AG08395 (cell line): ENCODE measurements at places on chromosomes 12 and 14.

DNA sequence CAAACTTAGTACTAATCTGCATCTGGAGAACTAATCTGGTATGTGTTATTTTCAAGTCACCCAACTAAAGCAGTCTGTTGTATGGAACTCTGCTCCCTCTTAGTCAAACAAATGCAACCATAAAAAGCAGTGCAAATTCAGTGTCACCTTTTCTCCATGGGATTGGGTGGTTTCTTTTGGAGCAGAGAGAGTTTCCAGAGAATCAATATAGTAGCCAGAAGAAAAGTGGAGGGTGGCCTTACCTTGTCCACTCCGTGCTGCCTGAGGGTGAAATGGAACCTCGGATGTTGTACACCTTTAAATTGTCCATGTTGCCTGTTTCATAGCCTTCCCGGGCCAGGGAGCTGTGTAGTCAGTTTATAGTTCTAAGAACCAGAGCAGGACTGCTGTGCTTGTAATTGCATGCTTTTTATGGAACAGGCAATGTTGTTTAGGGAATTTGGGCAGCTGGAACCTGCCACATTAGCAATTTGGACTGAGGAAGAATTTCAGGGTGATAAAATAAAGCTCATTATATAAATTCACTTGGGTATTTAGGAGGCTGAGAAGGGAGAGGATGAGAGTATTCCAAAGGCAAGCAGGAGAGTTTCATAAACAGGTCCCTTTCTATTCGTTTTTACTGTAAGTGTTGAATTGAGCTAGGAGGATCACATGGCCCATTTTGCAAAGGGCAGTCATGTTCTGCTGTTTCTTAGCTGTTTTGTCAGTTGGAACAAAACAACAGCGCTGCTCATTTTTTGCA is 60.5 kb downstream of the CRADD start:
- DNase-seq: no peak

- no peak for DNase-seq
Measured at GRCh38 chr12:94817695-94818075, 167.3 kb upstream of the TMCC3 start.

DNA sequence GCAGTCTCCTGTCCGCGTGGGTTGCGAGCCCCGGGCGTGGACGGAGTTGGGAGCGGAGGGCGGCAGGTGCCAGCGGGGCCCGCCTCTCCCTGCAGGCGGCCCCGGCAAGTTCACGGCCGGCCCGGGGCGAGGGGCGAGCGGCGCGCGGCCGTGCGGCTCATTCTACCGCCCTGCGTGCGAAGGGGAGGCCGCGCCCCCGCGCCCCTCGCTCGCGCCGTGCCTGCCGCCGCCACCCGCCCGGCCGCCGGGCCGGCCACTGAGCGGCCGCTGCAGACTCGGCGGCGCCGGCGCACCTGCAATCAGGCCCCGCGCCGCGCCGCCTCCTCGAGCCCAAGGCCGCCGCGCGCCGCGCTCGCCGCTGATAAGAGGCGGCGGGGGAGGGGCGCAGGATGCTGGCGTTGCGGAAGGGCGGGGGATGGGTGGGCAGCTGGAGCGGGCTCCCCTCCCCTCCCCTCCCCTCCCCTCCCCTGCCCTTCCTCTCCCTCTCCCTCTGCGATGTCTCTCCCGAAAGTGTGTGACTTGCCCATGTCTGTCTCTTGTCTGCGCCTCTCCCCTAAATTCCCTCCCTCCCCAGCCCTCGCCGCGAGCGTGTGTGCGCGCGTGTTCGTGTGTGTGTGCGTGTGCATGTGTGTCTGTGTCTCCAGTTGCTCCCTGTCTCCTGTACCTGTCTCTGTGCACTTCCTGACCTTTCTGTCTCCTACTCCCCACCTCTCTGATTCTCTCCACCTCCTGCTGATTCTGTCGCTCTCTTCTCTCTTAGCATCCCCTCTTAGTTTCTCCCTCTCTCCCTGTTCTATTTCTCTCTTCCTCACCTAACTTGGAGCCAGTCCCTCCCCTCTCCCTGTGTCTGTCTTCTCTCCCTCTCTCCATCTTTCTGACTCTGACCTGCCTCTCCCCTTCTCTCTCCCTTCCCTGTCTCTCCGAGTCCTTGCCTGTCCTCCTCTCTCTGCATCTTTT is 768.1 kb upstream of the TBX3 start:
- DNase-seq: no peak

GRCh38 chr12:114275932-114276785 is 129.8 kb downstream of the TBX5 start:
- peak; percentile 44 for DNase-seq

DNA sequence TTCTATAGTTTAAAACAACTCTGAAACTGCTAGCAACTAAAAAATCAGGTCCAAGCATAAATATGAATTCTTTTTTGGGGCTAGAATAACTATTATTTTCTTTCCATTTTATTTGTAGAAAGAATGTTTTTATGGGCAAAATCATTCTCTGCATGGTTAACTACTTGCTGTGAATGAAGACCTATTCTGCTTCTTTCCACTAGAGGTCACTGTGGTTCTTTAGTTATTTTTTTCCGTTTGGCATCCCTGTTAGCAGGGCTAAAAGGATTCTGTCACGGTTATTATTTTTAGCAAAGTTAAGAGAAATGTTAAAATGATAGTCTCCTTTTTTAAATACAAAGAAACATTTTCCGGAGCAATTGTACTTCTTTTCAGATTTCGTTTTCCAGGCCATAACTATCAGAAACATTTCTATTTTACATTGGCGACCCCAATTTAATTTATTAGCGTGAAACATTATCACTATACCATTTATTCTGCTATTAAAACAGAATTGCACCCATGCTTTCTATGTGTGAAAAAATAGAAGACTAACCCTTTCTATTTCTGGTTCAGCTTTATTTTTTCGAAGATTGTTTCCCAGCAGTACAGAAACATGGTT is 404.8 kb downstream of the ATP23 start:
- DNase-seq: peak; percentile 58

DNA sequence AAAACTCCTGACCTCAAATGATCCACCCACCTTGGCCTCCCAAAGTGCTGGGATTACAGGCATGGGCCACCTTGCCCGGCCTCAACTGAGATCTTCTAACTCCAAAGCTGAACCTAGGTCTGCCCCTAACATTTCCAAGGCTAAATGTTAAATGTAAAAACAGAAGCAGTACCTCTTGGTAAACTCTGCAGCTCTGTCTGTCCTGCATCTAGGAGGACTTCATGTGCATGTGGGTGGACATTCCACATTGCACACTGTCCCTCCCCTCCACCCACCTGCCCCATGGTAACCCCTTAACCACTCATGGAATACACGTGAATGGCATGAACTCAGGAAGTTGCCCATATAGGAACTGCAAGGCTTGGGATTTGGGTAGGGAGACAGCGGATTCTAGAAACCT is 33.1 kb downstream of the SNX6 start:
- DNase-seq: no peak

- DNase-seq: no peak
Measured at GRCh38 chr14:23357261-23357660, 4.6 kb upstream of the SLC22A17 start.

DNA sequence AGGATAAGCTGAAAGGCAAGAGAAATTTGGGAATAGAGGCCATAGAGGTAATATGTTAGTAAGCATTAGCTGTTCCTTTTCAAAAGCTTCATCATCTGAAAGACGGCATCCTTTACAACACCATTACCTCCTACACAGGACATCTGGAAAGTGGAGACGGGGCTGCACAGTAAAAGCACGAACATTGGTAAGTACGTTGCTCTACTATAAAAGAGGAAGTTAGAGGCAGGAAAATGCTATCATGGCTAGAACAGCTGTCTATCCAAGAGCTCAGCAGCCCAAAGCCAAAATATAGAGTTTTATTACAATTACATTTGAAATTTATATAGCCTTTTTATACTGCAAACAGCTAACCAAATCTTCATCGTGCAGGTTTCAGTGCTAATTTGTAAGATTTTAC is 172.3 kb upstream of the GRIP1 start:
- no peak for DNase-seq
